ENCODE measurements at places on chromosomes 6 and 20.

- DNase-seq = no peak
These were observed 79.0 kb downstream of the SAMD3 start for GRCh38 chr6:130143709-130144108.

GRCh38 chr20:14720251-14720650 lies 382.8 kb upstream of the FLRT3 start:
- no peak for DNase-seq

- DNase-seq = peak; percentile 6
These were observed 33.5 kb upstream of the MCM9 start for GRCh38 chr6:118968416-118968815.

DNA sequence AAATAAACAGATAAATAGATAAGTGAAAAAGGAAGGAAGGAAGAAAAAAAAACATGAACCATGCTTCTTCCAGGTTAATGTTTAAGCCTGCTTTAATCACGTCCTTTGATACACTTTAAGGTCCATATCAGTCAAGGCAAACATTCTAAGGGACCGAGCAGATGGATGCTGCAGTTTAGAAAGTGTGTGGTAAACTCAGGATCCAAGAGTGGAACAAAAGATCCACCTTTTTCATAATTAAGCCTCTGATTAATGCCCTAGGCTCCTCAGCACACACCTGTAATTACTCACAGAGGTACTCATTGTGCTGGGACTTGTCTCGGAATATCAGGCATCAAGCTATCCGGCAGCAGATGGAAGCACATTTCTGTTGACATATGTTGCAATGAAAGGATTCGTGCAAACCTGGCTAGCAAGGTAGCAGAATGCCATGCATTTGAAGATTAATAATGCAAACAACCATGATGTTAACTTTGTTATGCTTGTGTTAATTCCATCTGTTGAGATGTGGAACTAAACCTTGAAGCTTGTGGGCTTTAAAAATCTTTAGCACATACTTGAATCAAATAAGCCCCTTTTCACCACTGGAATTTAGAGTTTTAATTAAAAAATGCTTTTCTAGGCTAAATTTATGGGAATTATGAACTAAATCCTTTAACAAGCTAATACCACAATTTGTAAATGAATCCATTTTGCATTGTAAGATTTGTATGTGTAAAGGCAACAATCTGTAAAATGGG lies 163.7 kb downstream of the RALGAPA2 start:
- no peak for DNase-seq

DNA sequence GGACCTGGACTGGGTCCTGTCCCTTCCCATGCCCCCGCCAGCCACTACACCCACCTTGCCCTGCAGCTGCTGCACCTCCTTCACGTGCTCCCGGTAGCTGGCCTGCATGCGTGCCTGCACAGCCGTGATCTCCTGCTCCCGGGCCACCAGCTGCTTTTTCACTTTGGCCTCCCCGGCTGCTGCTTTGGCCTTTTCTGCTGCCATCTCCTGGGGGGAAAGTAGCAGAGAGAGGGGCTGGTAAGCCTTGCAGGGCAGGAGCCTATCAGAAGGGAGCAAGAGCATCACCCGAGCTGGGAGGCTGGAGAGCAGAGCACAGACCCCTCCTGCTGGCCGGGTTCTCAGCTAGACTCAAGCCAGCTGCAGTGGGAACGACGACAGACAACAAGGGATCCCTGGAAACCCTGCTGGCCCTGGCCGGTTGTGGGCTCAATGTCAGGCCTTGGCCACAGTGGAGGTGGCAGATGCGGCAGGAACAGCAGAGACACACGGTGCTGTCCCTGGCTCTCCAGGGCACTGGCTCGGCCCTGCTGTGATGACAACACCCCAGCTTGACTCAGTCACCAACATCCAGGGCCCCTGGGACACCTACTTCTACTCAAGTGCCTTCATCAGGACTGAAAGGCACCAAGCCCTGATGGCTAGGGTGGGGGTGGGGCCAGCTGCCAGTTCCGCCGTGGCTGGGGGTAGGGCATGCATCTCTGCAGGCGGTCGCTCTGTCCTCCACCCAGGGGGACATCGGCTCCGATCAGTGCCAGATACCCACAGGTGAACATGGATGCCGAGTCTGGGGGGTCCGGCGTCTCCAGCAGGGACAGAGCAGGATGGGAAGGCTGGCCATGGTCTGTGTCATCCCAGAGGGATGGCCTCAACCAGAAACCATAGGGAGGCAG lies 45.3 kb downstream of the RRBP1 start:
- DNase-seq = no peak

- peak; percentile 6 for DNase-seq
These were observed 35.2 kb upstream of the STMND1 start for GRCh38 chr6:17066610-17067009.

DNA sequence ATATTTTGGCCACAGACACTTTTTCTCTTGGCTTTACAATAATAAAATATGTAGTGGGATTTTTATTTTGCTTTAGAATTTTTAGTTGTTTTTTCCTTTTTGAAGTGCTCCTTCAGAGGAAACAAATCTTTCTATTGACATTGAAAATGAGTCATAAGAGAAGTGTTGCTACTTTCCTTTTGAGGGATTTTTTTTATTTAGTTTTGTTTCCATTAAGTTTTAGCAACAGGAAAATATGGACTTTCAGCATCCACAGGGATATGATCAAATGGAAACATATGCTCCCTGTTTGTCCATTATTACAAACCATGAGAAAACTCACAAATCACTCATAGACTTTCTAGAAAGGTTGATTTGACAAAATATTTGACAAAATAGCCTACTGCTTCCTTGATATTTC lies 65.3 kb upstream of the BMP2 start:
- no peak for DNase-seq

GRCh38 chr6:4986999-4987398 lies 16.8 kb downstream of the RPP40 start:
- DNase-seq = no peak

DNA sequence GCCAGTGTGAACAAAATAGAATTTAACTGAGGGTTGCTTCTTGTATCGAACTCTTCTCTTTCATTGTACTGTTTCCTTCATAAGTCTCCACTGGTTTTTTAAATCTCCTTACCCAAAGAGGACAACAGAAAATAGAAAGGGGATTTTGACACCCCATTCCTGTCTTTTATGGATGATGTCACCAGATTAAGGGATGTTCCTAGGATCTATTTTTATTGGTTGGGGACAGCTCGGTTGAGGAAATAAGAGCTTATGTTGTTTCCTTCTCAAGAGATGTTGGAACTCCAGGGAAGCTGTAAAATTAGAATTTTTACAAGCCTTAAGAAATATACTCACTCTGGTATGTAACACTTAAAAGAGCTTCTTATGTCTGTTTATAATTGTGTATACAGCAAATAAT lies 171.5 kb downstream of the PHF3 start:
- no peak for DNase-seq

- DNase-seq = peak; percentile 36
These were observed 4.6 kb downstream of the MEA1 start for GRCh38 chr6:43009124-43009523.

DNA sequence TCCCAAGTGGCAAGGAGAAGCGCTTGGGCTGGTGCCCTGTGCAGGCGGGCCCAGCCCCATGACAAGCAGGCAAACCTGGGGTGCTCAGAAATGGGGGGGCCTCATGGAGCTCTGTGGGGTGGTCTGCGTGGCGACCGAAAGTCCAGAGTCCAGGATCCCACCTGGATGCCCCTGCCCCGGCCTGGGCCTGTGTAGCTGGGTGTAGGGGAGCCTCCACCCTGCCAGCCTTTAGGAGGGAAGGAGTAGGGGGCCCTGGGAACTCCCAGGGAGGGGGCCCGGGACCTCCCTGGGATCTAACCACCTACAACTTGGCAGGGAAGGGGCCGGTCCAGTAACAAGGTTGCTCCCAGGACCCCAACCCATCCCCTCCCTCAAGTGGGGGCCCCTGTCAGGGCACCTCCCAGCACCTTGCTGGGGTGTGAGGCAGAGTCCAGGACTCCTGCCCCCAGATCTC lies 4.5 kb upstream of the LAMA5 start:
- DNase-seq = no peak
